Frontal cortex (tissue), 4 donors: ENCODE measurements at places on chromosomes 16 and 17. TPM values are rescaled to one million over a fixed set of nuclear protein-coding genes. Genes with fewer than 3 reads are reported as not detected.

GRCh38 chr17:7042501-7043181, 1.3 kb downstream of the SLC16A11 start:
- DNase-seq: no peak

DNA sequence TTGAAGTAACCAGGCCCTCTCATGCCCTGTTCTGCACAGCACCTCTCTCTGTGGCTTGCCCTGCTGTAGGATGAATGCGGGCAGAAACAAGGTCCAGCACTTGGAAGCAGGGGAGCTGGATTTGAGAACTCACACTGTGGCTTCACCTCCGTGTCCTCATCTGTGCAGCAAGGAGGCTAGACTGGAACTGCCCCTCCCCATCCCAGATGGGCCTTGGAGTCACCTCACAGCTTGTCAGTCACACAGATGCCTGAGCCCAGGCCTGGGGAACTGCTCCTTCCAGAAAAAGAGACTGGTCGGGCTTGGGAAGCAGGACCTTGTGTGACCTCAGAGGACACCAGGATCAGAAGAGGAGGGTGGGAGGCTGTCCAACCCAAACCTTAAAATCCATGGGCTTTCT, 180.8 kb downstream of the CCT6B start:
- DNase-seq: no peak

DNA sequence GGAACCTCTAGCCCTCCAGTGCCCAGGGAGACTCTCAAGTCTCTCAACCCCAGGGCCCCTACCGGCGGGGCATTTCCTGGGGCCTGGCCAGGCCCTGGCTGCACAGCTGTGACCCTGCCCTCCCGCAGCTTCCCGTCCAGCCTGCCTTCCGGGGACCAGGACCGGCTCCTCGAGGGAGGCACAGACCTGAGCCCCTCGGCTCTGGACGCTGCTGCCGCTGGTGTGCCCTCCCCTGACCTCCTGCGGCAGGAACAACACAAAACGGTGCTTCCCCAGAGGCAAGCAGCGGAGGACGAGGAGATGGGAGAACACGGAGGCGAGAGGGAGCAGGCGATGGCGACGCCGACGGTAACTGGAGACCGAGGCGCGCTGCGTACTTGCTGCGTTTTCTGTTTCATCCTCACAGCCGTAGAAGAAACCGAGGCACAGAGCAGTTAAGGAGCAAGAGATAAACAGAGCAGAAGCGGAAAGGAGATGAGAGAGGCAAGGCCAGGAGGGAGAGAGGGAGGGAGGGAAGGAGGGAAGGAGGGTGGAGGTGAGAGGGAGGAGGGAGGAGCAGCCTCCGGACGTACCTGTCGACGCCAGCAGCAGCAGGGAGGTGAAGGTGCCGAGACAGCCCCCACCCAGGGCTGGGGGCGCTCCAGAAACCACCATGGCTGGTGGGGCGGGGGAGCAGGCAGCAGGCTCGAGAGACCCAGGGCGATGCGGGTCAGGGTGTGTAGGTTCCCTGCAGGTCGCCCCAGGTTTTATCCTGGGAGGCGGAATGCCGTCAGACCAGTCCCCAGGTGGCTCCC, at the start of gene PRSS22:
TSS of gene PRSS22 (minus strand) at position 720 of the 794 bp plus-strand sequence. CDS start at position 654, 66 bp downstream.
- no peak for DNase-seq

DNA sequence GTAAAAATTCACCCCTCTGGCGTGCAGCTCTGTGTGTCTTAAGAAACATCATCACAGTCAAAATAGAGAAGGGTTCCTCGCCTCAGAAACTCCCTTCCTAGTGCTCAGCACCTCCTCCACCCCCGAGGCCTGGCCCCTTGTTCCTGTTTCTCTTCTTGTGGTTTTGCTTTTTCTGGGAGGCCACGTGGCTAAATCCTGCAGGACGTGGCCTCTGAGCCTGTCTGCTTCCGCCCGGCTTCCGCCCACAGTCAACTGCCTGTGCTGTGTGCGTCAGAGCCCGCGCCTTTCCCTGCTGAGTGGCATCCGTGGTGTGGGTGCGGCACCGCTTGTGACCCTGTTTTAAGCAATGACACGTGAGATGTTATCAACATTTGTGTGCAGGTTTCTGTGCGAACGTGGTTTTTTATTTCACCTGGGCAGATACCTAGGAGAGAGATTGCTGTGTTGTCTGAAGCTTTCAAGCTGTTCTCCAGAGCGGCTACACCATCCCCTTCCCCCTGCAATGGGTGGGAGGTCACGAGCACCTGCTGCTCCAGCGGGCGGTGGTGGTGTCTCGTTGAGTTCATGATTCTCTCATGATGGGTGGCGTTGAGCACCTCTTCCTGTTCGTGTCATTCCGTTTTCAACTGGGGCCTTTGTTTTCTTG, 21.7 kb downstream of the ACSF3 start:
- DNase-seq: peak; percentile 72

DNA sequence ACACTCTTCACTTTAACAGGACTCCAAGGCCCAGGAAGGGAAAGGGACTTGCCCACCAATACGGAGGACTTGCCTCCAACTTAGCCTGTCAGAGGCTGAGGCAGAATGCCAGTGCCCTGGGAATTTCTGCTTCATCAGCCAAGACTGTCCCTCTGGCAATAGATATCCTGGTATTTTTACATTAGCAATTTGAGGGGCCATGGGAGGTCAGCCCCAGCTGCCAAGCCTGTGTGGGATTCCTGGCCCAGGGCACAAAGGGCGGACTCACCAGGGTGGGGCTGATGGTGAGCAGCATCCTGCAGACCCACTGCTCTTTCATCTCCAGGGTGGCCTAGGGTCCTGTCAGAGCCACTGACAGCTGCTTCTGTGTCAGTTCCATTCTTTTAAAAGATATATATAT, 78.3 kb upstream of the CIBAR2 start:
- DNase-seq: no peak

- no peak for DNase-seq
Observed at GRCh38 chr17:9465210-9465921, 110.3 kb downstream of the STX8 start.

DNA sequence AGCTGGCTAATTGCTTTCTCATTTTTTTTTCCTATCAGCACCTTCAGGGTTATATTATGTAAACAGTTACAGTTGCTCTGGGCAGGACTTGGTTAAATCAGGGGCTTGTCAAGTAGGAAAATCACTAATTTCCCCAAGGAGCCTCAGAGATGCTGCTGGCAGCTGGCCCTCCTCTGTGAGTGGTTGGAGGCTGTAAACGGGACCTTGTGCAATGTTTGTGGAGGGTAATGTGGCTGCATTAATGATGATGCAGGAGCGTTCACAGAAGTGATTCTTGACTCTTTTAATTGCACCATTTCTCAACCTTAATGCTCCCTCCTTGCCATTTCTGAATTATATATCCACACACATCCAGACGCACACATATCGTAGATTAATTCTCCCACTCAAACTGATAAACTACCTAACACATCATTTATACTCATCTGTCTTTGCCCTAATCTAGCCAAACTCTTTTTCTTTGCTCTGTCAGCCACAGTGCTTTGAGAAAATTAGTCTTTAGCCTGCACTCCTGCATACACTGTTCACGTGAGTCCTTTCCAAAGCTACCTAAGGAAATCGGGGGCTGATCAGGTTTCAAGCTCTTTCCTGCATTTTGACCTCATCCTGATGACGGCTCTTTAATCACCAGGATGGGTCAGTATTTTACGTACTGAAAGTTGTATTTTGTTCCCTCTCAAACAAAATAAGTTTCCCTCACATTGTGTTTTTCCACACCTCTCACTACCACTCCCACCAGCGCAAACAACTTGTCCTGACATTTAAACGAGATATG, 154.4 kb upstream of the PIRT start:
- DNase-seq: no peak

DNA sequence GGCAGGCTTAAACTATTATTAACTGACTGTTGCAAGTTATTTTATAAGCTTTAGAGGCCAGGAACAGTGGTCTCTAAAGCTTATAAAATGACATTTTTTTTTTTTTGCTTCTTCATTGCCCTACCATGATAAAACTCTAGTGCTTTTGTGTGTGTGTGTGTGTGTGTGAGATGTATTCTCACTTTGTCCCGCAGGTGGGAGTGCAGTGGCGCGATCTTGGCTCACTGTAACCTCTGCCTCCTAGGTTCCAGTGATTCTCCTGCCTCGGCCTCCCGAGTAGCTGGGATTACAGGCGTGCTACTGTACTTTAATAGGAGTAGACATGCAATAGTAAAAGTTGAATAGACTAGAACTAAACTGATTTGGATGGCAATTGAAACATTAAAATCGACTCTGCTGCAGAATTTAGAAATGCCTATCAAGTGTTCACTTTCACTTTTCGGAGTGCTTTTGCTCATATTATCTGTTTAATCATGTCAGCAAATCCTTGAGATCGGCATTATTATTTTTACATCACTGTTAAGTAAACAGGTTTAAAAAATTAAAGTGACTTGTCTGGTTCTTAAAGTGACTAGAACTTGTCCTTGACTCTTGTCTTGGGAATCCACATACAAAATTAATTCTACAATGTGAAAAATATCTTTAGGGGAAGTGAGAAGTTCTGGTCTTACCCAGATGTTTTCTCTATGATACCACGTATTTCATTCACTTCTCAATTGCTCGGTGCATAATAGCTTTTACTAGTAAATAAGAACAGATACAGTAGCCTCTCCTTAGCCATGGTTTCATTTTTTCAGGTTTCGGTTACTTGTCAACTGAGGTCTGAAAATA, 8.4 kb upstream of the PCTP start:
- no peak for DNase-seq

DNA sequence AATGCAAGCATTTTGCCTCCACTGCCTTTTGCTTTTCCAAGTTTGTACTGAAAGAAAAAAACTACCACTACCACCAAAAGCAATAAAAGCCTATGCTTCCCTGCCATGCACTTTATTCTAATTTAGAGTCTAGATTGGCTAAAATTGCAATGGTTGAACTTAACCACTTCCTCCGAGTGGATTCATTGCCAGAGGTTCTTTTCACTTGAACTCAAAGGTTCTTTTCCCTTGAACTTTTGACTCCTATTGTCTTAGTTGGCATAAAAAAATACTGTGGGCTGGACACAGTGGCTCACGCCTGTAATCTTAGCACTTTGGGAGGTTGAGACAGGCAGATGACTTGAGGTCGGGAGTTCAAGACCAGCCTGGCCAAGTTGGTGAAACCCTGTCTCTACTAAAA, 319.8 kb upstream of the GOT2 start:
- no peak for DNase-seq

DNA sequence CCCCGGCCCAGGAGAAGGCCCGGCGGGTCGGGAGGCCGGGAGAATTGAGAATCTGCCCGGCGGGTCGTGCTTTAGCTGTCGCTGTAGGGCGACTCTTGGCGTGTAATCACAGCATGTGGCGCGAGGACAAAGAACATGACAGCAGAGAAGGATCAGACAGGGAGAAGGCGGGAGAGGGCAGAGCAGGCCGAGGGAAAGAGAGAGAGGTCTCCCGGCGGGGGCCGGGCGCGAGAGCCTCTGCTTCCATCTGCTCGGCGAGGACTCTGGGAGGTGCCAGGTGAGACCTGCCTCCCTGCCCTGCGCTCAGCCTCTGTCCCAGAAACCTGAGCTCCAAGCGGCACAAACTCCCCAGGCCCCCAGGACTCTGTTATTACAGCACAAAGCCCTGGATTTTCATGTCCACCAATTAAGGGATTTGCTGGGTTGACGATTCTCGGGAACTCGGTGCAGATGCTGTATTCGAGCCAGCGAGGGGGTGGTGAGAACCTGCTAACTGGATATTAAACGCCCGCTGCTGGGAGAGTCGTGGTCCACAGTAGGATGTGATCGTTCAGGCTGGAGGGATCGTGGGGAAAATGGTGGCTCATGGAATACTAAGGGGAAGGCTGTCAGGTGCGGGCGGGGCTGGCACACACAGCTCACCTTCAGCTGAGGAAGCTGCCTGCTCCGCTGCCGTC, 172.0 kb upstream of the CIBAR2 start:
- peak; percentile 61 for DNase-seq

DNA sequence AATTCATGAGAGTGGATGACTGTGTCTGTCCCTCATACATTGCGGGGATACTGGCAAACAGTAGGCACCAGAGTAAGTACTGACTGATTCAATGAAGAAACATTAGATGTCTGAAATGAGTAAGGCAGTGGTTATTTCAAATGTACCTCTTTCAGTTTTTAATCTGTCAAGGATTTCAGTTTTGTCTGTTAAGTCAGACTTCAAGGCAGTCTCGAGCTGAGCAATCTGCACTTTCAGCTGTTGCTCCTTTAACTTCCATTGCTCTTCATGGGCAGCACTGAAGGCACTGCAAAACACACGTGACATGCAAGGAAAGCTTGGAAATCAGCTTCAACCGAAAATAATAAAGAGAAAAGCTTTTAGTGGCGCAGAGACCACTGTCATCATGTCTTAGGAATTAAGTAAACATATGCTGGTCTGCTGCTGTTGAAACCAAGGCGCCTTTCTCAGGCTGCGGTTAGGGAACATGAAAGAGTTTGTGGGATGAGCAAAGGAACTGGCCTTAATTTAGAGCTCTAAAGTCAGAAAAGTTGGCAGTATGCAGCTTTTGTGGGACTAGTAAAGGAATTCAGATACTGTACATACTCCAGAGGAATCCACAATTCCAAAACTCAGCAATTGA, 38.8 kb downstream of the RPGRIP1L start:
- no peak for DNase-seq

- no peak for DNase-seq
Observed at GRCh38 chr16:86503830-86504229, 6.5 kb upstream of the FOXF1 start.

GRCh38 chr16:892536-893255, 78.1 kb downstream of the LMF1 start:
- DNase-seq: no peak

DNA sequence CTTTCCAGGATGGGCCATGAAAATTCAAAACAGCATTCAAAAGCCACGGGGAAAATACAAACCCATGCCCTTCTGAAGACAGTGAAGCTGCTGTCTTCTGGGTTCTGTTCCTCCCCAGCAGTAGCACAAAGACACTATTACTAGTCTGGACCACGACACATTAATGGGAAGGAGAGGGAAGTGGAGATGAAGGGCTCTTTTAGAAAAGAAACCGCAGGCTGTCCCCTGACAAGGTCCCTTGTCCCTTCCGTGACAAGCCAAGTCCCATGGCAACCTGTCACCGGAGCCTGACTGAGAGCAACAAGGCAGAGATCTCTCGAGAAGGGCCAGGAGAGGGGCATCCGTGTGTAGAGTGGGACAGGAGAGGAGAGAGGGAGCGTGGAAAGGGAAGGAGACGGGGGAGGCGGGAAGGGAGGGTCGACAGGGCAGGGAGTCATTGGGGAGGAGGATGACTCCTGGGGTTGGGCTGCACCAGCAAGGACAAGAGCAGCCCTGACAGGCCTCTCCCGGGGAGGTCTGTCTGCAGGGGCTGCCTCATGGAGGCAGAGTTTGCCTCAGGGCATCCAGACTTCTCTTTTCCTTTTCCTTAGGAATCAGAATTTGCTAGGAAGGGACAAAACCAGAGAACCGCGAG, 436.2 kb downstream of the SLC39A11 start:
- no peak for DNase-seq

The CDYL2 gene
- 9.4 TPM for total RNA-seq

The PIGQ gene
- 16.7 TPM for total RNA-seq

The TBC1D3I gene
- under 0.01 TPM for total RNA-seq

The ABCA3 gene
- 36.3 TPM for total RNA-seq

The HLF gene
- 8.6 TPM for total RNA-seq

The TMEM220 gene
- total RNA-seq: 1.2 TPM

The TMC8 gene
- total RNA-seq: 0.41 TPM

The TMEM114 gene
- total RNA-seq: not detected

The KRT36 gene
- not detected for total RNA-seq

The KRT17 gene
- total RNA-seq: under 0.01 TPM
